NCI-H1048 (cell line): ENCODE measurements at places on chromosomes 16 and 17.

- DNase-seq: no peak
These were observed 26.5 kb upstream of the PPM1D start for GRCh38 chr17:60573236-60574051.

- no peak for DNase-seq
These were observed 868.8 kb downstream of the CDH11 start for GRCh38 chr16:64253096-64253495.

DNA sequence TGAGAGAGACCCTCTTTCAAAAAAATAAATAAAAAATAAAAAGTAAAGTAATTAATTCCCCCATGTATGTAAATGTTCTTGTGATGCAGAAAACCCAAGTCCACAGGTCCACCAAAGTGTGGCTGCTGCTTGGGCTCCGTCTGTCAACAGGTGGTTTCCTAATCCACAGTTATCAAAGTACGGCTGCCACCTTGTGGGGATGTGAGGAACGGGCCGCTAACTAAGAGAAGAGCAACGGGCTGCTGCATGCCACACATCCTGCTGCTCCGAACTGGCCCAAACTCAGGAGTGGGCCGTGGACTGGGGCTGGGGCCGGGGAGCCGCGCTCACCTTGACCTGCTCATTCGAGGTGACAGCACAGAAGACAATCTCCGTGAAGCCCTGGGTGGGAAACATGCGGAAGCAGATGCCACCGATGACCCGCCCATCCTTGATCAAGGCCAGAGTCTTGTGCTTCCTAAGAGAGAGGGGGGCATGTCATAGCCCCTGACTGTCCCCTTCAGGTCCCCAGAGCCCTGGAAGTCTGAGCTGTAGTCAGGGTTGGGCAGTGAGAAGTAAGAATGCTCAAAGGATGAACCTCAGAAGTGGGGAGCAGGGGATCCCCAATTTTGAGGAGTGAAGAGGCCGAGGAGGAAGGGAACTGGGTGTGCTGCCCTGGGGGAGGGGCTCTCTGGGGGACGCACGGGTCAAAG lies 4.3 kb downstream of the KAT2A start:
- DNase-seq: no peak

- DNase-seq: no peak
These were observed 72.4 kb downstream of the SLC39A11 start for GRCh38 chr17:73020110-73020509.

DNA sequence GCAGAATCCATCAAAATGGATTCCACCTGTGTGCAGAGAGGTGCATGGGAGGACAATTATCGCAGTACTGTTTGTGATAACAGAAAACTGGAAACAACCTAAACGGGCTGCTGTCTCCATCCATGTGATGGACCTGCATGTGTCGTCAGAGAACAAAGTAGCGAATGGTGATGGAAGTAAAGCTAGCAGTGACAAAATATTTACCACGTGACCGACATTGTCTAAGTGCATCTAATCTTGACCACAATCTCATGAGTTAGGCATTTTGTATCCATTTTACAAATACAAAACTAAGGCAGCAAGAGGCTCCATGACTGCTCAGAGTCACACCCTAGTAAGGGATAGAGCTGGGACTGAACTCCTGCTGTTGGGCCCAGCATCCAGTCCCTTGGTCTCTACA lies 187.3 kb downstream of the LGALS9B start:
- no peak for DNase-seq

DNA sequence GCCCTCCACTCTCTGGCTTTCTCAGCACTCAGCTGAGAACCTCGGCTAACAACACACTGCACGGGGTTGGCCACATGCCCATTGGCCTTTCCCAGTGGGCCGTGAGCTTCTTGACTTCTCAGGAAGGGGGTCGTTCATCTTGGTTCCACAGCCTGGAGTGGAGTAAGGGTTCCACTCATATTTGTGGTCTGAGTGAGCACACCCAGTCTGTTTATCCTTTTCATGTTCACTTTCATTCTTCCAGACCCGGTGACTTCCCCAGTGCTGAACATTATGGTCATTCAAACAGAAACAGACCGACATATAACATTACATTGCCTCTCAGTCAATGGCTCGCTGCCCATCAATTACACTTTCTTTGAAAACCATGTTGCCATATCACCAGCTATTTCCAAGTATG lies 8.2 kb downstream of the MILR1 start:
- DNase-seq: no peak

DNA sequence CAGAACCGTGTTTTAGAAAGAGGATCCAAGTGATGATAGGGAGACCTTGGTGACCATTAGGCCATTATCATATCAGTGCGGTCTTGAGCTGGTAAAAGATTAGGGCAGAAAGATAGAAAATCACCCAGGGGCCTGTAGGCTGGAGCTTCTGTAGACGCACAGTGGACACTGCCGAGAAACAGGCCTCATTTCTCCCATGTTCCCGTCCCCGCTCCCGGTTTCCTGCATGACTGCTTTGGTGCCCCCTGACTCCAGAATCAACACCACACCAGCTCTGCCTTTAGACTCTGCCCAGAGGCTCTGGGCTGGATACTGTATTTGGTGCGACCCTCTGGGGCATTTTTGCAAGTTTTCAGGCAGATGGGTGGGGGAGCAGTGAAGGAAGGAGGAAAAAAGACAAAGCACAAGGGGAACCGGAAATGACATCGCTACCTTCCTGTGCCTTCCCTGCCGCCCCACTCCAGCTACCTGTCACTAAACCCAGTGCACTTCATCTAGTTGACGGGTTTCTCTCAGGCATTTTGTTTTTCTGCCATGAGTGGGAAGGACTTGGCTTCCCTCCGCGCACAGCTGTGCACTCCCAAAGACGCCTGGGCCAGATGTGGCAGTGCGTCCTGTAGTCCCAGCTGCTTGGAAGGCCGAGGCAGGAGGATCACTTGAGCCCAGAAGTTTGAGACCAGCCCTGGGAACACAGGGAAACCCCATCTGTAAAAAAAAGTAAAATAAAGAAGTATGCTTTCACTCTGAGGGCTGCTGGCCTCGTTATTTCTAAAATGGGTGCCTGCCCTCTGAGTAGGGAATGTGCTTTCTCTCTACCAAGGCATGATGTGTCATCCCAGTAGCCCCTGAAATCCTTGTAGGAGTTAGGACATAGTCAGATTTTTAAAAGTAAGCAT lies 214.1 kb downstream of the RPTOR start:
- DNase-seq: no peak

DNA sequence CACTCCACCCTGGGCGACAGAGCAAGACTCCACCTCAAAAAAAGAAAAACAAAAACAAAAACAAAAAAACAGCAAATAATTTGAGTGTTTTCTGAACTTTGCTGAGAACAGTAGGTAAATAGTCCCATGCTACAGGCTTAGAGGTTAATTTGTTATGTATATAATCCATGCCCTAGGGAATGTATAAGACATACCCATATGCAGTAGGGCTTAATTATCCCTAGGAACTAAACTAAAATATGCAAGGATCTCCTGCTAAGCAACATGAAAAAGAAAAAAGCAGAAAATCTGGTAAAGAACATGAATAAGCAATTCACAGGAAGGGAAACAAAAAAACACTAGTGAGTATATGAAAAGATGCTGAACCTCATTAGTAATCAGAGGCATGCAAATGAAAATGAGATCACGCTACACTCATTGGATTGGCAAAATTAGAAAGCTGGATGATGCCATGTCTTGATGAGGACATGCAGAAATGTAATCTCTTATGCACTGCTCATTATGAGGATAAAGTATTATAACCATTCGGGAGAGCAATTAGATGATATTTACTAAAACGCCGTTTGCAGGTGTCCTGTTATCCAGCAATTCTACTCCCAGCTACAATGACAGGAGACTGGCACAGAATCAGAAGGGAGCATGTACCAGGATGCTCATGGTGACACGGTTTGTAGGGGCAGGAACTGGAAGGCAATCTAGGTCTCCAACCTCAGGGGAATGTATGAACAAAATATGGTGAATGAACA lies 5.6 kb downstream of the KCTD13 start:
- no peak for DNase-seq

DNA sequence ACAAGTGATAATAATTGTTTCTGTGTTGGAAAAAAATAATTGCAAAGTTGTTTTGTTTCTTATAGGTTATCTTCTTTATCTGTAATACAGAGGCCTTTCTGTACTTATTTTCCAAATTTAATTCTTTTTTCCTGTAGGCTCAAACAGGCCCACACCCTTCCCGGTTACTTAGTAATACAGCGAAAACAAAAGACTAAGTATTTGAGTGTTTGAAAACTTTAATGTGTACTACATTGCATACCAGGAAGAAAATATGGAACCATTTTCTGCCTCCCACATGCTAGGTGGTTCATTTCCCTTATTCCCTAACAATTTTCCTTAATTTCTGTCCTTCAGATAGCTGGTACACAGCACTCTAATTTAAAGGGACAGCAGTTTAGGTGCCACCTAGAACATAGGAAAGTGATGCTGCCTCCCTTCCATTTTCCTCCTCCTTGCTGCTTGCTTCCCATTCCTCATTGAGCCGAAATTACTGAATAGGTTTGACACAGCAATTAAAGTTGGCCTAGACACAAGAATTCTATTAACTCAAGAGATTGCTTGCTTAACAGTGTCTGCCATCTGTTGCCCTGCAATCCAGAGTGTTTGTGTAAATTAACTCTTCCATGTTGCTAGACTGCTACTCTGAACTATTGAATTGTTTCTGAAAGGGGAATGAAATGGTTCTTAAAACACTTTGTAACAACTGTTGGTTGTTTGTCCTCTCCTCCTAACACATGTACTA lies 24.2 kb downstream of the CYB5B start:
- DNase-seq: no peak

DNA sequence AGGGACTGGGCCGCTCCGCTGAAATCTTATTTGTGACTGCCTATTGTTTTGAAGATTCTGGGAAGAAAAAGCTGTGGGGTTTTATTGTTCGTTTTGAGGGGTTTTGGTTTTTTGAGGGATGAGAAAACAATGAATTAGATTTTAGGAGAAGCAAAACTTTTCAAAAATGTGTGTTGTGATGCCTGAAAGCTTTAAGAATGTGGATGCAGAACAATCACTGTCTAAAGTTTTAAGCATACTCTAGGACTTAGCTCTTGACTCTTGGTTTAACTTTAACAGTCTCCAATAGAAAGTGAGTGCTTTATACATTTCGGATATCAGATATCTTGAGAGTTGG lies 899 bp downstream of the CFAP52 start:
- no peak for DNase-seq

DNA sequence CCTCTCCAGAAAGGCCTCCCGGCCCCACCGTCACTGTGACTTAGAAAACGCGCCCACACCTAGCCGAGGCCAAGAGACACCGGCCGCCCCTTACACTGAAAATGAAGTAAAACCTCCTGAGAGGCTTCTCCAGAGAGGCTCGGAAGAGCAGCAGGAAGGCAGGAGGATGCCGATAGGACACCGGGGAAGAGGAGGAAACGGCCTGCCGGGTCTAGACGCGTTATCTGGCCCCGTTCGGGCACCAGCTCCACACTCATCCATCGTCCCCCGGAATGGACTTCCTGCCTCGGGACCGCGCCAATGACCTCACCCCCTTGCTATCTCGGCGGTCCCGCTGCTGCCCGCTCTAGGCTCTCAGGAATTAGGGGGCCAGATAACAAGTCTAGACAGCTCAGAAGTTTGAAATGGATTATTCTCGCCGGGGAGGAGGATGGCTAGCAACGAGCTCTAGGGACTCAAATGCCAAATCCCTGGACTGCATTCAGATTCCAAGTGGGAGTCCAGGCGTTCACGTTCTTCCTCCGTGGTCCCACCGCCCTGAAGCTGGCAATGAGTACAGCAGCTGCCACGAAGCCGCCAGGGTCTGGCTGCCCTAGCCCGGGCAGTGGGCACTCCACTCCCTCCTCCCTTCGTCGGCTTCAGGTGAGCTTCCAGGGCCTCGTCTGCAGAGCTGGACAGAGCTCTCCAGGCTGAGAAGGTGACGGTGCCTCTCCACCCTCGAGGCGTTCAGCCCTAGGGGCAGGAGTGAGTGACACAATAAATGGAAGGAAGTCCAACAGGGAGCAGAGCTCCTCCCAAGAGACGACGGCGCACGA lies 350.9 kb downstream of the FOXL1 start:
- DNase-seq: no peak

GRCh38 chr16:81888520-81889394 lies 109.7 kb downstream of the PLCG2 start:
- no peak for DNase-seq

GRCh38 chr16:78796221-78796866 lies 696.9 kb downstream of the WWOX start:
- DNase-seq: no peak

GRCh38 chr17:79033741-79034501 lies 10.0 kb downstream of the C1QTNF1 start:
- DNase-seq: no peak

GRCh38 chr16:31467151-31467773 lies 4.7 kb upstream of the TGFB1I1 start:
- DNase-seq: no peak

- DNase-seq: no peak
These were observed at the start of gene ABCC11 for GRCh38 chr16:48247311-48247710. Gene ABCC11 (minus strand): TSS chr16:48247539. CDS start chr16:48231921, 15,618 bp downstream.

DNA sequence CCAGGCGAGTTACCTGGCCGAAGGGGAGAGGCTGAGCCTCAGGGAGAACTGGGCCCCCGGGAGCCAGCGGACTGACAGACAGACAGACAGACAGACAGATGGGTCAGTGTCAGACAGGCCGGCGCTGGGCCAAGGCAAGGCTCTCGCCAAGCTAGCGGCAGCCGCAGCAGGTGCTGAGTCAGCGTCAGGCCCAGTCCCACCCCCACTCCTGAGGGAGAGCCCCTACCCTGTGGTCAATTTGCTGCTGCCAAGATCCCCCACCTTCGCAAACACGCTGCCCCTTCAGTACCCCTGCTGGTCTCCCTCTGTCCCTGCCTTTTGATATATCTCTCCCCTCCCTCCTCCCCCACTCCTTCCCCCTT lies 1.5 kb downstream of the FGF11 start:
- no peak for DNase-seq

DNA sequence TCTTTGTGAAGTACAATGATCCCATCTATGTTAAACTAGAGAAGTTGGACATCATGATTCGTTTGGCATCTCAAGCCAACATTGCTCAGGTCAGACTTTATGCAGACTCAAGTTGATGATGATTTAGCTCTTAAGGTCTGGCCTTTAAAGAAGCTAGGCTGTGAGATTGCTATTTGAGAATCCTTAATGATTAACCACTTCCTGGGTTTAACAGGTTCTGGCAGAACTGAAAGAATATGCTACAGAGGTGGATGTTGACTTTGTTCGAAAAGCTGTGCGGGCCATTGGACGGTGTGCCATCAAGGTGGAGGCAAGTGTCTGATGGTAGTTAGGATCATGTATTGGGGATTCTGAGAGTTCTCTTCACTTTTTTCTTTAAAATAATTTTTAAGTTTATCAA lies 40.3 kb downstream of the AP2B1 start:
- no peak for DNase-seq

GRCh38 chr16:57394444-57394843 lies 10.1 kb upstream of the CCL17 start:
- no peak for DNase-seq

GRCh38 chr16:1771864-1772361 lies 570 bp upstream of the NME3 start:
- DNase-seq: no peak

- no peak for DNase-seq
These were observed 9.8 kb downstream of the CA5A start for GRCh38 chr16:87926246-87927194.

- no peak for DNase-seq
These were observed 1.1 kb upstream of the AKTIP start for GRCh38 chr16:53503991-53504663.
